ENCODE measurements at places on chromosomes 3 and 15. TPM values are rescaled to one million over a fixed set of nuclear protein-coding genes. Genes with fewer than 3 reads are reported as not detected.

BHLHE40 gene
- 174 TPM for total RNA-seq

KY gene
- 0.04 TPM for total RNA-seq

IGSF11 gene
- total RNA-seq = not detected

DNA sequence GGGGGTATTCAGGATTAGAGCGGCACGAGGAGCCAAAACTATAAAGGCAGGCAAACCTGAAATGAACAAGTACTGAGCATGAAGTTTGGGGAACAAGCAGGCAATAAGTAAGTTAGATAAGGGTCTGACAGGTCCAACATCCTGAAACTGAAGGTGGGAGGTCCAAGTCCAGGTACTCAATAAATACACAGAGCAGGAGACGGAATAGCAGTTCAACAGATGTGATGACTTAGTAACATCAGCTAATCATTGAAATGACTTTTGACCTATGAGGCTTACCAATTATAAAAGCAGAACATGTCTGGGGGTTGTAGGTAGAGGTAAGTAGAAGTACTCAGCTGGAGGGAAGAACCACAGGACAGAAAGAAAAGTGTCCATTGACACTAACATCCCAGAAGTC lies 132.8 kb upstream of the PDZRN3 start:
- no peak for DNase-seq

- no peak for DNase-seq
Measured at GRCh38 chr15:43278869-43279268, 12.1 kb upstream of the TGM5 start.

- DNase-seq = no peak
Measured at GRCh38 chr15:32028921-32029320, 1.4 kb upstream of the CHRNA7 start.

DNA sequence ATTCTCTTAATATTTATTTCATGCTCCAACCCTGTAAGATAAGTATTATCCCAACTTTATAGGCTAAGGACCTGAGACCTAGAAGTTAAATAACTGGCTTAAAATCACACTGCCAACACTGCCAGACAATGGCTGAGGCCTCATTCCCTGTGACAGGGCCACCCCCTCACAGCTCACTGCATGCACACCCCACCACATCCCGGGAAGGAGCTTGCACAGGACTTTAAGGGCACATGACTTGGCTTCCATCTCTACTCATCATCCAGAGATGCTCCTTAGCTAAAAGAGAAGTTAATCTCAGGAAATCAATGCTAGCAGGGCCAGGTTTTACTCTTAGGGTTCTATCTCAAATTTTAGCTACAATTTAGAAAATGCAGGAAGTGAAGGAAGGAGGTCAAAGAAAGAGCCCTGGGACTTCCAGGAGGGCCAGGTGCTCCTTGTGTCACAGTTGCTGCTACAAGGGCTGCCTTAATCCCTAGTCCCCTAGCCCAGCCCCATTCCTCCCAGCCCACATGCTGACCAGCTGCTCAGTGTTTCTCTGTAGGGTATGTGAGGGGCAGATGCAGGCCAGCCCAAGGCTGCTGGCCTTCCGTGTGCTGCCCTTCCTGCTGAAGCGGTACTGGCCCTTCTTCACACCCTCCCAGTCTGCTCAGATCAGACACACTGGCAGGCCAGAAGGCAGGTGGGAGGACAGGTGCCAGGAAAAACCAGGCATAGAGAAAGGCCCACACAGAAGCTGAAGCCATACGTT lies 53.5 kb downstream of the WWTR1 start:
- no peak for DNase-seq

- no peak for DNase-seq
Measured at GRCh38 chr3:58063022-58063815, 55.0 kb downstream of the FLNB start.

DNA sequence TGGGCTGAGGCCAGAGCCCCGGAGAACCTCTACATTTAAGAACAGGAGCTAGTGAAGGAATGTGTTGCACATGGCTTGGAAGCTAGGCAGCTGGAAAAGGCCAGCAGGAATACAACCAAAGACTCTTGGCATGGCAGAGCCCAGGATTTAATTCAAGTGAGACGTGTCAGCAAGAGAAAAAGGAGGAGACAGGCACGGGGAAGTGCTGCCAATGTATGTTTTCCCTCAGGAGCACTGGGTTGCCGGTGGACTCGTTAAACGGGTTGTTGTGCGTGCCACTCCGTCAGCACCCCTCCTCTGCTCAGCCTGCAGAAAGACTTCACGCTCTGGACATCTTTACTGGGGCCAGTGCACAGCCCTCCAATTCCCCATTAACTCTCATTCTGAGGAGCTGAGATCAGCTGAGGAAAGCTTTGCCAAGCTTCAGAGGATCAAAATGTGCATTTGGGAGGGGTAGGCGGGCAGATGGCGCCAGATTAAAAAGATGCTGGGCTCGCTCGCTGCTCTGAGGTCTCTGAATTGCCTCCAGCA lies 103.7 kb downstream of the PDZRN3 start:
- no peak for DNase-seq

GRCh38 chr3:13518516-13518953 lies 30.4 kb upstream of the FBLN2 start:
- DNase-seq = no peak

- DNase-seq = no peak
Measured at GRCh38 chr3:48112813-48113212, 75.4 kb downstream of the CDC25A start.

DNA sequence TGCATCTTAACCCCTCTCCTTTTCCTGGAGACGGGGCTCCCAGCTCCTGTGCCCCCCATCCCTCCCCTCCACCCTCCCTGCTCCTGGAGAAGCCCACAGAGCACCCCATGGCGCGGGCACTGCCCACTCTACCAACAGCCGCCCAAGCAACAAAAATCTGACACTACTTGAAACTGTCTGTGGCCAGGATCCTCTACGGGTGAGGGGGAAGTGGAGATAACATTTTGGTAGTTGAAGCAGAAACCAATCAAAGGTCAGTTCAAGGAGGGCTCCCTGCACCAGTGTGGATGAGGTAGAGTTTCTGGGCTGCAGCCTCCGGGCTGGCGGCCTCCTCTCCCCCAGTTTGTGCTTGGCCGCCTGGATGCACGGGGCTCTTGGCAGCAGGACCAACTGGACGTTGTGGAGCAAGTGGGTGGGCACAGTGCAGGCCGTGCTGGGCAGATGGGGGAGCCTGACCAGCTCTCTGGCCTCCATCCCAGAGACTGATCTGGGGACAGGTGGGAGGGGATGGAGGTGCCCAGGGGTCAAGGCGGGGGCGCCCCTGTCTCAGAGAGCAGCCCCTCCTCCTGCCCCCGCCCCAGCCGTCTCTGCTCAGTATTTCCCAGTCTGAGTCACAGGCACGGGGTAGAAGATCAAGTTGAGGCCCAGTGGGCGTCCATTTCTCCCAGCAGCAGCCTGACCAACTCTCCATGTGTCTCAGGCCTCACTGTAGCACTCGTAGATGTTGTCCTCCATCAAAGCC lies 12.8 kb downstream of the H1-8 start:
- DNase-seq = no peak

DNA sequence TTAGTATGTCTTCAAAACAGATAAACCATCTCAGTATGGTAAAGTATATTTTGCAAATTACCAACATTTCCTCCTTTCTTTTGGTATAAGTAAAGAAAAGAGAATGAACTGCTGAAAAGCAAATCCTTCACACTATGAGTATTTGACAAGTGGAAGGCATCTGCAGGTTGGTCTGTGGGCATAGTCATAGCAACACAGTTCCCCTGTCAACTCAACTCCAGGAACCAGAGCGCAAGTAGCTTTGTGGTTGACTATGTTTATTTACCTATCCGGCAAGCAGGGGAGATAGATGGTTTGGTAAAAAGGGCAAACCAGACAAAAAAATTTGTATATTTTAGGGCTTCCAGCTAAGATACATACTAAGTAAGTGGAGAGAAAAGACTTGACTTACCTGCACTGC lies 88.3 kb upstream of the PPIB start:
- no peak for DNase-seq

DNA sequence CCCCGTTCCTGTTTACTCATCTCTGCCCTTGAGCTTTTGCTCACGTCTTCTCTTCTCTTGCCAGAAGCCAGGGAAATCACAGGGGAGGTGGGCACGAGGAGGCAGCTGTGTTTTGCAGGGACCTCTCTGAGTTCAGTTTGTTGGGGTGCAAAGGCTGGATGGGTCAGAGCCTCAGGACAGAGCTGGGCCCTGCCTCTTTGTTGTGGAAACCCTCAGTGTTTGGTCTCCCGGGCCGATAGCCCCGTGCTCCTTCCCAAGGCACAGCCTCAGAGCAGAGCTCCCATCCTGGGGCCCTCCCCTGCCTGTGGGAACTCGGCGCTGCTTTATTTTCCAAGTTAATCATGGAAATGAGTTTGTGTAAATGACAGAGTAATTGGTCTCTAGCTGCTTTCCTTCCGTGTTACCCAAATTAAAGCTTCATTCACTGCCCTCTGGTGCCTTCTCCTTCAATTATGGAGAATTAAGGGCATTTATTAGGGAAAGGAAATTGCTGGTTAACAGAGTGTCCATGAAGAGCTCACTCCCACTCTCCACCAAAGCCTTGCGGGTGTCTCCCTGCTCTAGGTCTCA lies 40.9 kb downstream of the BDH1 start:
- DNase-seq = no peak

- DNase-seq = no peak
Measured at GRCh38 chr15:80173022-80173759, 20.4 kb downstream of the FAH start.
